ENCODE measurements at places on chromosomes 2 and 18.

GRCh38 chr2:172096626-172097547, 5.8 kb downstream of the DLX2 start:
- peak; percentile 37 for DNase-seq

DNA sequence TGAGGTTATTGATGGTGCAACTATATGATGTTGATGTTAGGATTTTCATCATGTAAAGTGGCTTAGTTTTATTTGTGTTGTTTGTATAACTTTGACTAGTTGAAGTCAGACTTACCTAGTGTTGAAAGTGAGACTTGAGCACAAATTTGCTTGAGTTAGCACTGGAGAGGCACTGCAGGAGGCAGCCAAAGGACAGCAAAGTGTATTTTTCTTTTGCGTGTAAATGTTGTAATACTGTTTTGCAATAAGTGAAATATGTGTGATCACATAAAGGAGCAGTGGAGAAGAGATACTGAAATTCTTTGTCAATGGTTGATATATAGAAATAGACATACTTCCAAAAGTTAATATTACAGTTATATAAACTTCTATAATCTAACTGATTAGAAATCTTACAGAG, 332.0 kb upstream of the RAB12 start:
- DNase-seq: no peak

GRCh38 chr2:23556929-23557328, 171.9 kb downstream of the KLHL29 start:
- no peak for DNase-seq

DNA sequence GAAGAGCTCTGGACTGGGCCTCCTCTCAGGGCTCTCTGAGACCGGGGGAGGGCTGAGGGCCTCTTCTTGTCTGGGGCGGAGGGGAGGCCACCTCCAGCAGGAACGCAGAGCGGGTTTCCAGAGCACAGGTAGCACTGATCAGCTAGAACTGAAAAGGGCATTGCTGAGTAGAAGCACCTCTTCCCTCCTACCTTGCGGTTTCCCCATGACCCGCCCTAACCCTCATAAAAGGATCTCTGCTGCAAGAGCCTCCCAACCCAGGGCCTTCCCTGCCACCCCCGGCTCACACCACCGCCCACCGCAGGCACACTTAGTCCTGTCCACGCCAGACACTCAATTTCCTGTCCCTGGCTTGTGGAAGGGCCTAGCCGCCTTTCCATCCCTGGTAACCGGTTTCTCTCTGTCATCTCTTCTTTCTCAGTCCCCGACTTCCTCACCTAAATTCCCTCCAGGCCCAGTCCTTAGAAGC, 966 bp downstream of the ADCY3 start:
- DNase-seq: peak; percentile 80

GRCh38 chr2:121949271-121949670, 193.8 kb downstream of the TSN start:
- no peak for DNase-seq

GRCh38 chr2:195117011-195117410, 540.0 kb upstream of the SLC39A10 start:
- DNase-seq: no peak

All from activated CD4-positive, alpha-beta T cell treated with anti-CD3 and anti-CD28 coated beads for 36 hours (primary cell).